NCI-H524 treated with DMSO at 0.1 percent for 48 hours (cell line): ENCODE measurements at places on chromosomes 16 and 17.

DNA sequence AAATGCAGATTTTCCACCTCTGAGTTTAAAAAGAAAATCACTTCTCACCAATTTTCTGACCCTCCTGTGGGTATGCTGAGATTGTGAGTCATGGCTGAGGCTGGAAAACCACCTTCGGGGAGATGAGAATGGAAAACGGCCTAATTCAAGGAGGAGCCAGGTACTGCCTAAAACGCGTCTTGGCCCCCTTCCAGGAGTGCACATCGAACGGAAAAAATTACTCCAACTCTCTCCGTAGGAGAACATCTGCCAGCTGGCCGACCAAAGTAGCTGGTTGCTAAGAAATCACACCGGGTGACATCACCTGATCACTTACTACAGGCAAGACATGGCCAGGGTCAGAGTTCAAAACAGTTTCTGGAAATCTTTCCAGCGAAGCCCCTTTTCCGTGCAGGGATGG, 107.6 kb downstream of the ZNF423 start:
- DNase-seq, result peak; percentile 61

GRCh38 chr17:43966276-43966675, 12.5 kb upstream of the PYY start:
- DNase-seq, result no peak

DNA sequence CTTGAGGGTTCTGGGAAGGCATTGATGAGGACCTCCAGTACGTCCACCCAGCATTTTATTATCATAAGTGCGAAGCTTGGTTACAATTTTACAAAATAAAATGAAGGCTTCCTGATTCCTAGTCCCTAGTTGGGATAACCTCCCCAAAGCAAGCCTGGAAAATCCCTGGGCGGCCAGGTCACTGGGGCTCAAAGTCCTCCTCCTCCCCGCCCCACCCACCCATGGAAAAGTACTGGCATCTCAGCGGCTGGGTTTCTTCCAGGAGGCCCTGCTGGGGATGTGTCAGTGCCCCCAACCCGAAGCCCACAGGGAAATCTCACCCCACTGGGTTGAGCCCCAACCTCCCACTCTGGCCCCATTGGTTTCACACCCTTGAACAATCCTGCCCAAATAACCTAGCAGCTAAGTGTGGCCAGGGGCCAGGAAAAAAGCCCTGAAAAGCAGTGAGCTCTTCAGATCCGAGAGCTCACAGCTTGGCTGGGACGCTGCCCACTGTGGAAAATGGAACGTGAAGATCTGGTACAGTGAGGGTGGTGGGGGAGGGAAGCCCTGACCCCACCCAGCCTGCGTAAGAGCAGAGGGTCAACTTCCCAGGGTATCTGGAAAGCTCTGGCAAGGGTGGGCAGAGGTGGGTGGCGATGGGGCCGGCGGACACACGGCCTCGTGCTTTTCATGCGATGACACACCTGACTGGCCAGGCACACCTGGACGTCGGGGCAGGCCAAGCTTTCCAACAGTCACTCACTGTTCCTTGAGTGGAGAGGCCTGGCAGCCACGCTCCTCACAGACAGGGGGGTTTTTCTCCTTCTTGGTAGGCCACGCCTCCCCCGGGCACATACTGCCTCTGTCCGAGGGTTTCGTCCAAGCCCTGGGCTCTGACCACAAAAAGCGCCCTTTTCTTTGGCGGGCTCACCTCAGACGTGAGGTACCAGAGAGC, 324.5 kb downstream of the SOX9 start:
- no peak for DNase-seq

DNA sequence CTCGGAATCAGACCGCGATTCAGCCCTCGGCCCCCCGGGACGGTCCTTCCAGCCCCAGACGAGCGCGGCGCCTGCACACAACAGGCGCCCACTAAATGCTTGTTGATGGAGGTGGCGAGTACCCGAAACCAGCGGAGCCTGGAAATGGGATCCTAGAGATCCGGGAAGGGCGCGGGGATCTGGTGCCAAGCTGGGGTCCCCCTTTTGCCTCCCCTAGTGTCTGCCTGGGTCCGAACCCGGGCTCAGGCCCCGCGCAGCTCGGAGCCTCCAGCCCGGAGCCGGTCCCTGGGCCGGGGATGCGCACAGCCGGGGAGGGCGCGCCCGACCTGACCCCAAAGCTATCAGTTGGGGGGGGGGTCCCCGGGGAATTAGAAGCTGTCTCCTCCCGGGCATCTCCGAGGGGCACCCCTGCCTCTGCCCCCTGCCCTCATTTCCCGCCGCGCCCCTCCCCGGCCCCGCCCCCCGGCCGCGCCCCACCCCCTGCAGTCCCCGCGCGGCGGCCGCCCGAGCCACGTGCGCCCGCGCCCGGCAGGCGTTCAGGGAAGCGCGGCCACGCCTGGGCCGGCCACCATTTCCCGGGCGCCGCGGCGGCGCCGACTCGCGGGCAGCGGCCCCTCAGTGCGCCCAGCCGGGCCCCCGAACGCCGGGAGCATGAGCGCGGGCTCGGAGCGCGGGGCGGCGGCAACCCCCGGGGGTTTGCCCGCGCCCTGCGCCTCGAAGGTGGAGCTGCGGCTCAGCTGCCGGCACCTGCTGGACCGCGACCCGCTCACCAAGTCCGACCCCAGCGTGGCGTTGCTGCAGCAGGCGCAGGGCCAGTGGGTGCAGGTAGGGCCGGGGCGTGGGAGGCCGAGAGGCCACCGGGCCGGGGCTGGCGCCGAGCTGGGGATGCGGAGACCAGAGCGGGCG, at the start of gene CPNE7:
Gene CPNE7, plus strand, starts transcription at position 512 of the 906 bp plus-strand sequence. Its CDS starts 140 bp downstream, at position 652.
- no peak for DNase-seq

- DNase-seq, result no peak
These were observed 80.7 kb downstream of the CDK5R1 start for GRCh38 chr17:32567511-32567910.

GRCh38 chr16:56300891-56301850, 109.9 kb downstream of the GNAO1 start:
- no peak for DNase-seq

DNA sequence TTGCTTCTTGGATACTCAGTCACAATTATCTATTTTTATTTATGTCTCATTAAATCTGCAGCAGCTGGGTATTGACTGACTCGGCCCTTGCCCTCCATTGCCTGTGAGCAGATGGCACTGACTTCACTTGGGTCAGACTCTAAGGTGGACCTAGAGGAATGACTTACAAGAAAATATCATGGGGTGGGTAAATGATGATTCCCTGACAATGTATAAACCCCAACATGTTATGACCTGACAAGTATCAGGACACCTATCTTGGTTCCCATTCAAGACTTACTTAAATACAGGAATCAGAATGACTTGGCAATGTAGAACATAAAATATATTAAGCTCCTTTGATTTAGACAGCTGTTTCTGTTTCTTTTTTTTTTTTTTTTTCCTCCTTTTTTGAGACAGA, 953.5 kb downstream of the CDH11 start:
- no peak for DNase-seq

DNA sequence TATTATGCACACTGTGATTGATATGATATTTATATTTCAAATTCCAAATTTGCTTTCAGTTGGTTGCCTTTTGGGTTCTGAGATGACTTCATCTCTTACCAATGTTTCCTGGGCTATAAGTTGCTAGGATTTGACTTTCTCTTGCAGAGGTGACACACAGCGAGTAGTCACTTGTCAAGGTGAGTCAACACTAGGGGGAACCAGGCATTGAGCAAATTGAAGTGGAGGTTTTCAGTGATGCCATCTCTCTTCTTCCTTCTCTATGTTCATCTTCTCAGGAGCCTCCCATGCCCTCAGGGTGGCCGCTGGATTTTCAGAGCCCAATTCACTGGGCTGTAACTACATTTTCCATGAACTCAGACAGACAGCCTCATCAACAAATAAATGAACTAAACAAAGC, 6.0 kb upstream of the CPD start:
- no peak for DNase-seq

DNA sequence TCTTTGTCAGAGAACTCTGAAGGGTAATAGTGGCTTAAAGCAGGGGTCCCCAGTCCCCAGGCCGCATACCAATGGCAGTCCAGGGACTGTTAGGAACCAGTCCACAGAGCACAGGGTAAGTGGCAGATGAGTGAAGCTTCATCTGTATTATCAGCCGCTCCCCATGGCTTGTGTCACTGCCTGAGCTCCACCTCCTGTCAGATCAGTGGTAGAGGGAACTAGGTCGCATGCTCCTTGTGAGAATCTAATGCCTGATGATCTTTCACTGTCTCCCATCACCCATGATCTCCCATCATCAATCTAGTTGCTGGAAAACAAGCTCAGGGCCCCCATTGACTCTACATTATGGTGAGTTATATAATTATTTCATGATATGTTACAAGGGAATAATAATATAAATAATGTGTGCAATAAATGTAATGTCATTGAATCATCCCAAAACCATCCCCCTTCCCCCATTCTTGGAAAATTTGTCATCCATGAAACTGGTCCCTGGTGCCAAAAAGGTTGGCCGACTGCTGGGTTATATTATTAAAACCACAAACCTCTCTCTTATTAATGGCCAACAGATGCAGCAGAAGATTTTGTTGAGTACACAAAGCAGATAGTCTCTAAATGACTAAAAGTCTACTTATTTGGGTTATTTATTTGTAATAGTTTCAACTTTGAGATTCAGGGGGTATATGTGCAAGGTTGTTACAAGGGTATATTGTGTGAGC, 782.7 kb downstream of the CDH11 start:
- no peak for DNase-seq

- no peak for DNase-seq
These were observed 969.1 kb upstream of the CDH8 start for GRCh38 chr16:63005356-63005755.

- DNase-seq, result no peak
These were observed 27.3 kb upstream of the UBE2G1 start for GRCh38 chr17:4393806-4394205.

DNA sequence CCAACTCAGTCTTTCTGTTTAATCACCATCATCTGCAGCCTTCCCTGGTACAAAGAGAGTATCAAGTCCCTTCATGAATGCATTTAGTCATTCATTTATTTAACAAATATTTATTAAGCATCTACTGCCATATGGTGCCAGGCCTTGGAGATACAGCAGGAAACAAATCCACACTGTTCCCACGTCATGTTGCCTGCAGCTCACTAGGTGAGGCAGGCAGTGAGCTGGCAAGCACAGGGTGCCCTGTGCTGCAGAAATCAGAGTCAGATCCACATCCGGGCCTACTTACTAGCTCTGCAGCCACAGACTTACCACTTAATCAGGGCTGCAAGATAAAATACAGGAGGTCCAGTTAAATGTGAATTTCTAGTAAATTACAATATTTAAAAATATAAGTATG, 38.5 kb upstream of the CES5A start:
- DNase-seq, result no peak

- no peak for DNase-seq
These were observed 12.8 kb upstream of the FBXL19 start for GRCh38 chr16:30910427-30911029.

DNA sequence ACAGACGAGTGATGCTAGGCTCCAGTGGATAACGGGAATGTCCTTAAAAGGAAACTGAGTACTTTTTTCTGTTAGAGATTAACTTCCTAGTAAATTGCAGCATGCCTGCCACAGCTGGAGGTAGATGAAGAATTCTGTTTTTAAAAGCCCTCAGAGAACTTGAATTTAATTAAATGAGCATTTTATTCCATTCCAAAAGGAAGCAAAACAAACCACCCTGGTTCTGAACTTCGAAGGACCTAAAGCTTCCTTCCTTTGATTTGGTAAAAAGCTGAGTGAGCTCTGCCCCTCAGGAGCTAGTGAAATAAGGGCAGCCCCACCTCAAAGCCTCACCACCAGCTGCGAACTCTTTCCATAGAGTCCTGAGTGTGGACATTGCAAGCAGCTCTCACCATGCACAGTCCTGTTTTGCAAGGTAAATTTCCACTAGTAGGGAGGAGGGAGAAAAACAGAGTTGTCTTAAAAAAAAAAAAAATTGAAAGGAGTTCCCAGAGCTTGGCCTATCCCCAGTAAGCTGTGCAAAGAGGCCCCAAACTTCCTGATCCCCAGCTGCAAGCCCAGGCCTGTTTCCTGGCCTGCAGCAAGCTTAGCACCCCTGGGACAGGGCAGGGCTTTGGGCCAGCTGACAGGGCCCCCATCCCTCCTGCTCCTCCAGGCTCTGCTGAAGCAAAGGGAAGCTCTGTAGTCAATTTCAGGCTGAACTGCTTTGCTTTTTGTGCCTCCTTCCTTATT, 11.2 kb downstream of the CHD9NB start:
- DNase-seq, result no peak

GRCh38 chr17:49390548-49391324, 23.9 kb downstream of the PHB1 start:
- DNase-seq, result no peak
